ENCODE measurements at places on chromosomes 3 and 15.

GRCh38 chr3:136730595-136731273 is 21.4 kb downstream of the STAG1 start:
- DNase-seq, result no peak

DNA sequence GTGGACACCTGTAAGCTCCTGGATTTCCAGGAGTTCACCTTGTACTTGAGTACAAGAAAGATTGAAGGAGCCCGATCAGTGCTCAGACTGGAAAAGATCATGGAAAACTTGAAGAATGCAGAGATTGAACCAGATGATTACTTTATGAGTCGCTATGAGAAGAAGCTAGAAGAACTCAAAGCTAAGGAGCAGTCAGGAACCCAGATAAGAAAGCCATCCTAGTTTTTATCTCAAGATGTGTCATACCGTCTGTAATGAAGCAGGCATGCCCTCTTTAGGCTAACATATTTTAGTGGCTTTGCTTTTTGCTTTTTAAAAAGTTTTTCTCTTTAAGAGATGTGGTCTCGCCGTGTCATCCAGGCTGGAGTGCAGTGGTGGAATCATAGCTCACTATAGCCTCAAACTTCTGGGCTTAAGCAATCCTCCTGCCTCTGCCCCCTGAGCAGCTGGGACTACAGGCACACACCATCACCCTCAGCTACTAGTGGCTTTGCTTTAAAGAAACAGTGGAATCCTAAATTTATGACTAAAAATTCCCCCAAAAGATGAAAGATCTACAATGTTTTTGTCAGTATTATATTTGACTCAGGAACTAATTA is 28.1 kb downstream of the EXOG start:
- no peak for DNase-seq

DNA sequence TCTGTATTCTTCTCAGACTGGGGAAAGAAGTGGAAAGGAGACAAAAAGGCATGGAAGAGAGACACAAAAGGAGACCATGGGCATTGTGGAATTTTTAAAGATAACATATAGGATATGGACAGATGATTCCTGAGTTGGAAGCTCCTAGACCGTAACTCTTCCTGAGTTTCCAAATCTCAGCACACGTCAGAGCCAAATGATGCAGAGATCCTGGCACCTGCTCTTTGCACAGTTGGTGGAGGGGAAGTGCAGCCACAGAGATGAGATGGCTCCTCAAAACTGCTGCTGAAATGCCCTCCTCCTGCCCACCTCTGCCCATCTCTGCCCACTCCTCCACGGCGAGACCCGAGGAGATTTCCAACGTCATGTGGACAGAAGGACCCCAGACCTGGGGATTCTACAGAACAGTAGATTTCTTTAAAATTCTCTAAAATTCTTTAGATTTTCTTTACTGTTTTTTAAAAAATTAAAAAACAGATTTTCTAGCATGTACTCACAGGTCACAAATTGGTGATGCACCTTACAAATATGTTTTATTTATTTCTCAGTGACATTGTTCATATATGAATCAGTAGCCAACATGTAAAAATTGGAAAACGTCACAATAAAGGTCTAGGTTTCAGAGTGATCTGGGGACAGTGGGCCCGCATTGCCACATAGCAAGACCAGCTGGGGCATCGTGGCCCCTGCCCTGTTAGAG is 8.1 kb downstream of the CPN2 start:
- no peak for DNase-seq

- no peak for DNase-seq
Measured at GRCh38 chr15:74441248-74441941, 7.6 kb upstream of the SEMA7A start.

GRCh38 chr3:9241956-9242355 is 7.5 kb downstream of the SRGAP3 start:
- no peak for DNase-seq

DNA sequence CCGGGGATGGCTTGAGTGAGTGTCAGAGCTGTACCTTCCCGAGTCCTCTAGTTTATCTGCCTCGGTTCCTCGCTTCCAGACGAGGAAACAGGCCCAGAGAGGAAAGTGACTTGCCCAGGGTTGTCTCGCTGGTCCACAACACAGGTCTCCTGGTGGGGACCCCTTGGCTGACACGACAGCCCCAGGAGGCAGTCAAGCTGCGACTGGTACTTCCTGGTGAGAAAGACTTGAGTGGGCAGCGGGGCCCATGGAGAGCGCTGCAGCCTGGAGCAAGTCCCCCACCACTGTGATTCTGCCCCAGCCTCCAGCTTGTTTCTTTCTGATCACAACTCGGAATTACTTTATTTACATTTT is 600 bp upstream of the CHRNA5 start:
- DNase-seq, result no peak

DNA sequence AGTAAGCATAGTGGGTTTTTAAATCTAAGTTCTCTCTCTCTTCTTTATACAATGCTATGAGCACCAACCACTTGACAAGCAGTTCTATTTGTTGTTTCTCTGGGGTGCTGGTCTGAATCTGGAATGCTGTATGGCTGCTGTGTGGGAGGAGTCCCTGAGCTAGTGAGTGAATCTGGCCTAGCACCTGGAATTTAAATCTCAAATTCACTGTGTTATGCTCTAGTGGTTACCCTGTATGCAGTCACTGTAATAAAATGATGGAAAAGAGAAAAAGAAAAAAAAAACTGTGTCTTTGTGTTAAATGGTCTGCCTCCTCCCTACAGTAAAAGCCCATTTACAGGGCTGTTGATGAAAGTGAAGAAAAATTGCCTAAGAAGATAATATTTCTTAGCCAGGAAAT is 155.0 kb downstream of the ATP8B4 start:
- no peak for DNase-seq

- no peak for DNase-seq
Measured at GRCh38 chr15:42084465-42085235, 9.7 kb downstream of the PLA2G4D start.

DNA sequence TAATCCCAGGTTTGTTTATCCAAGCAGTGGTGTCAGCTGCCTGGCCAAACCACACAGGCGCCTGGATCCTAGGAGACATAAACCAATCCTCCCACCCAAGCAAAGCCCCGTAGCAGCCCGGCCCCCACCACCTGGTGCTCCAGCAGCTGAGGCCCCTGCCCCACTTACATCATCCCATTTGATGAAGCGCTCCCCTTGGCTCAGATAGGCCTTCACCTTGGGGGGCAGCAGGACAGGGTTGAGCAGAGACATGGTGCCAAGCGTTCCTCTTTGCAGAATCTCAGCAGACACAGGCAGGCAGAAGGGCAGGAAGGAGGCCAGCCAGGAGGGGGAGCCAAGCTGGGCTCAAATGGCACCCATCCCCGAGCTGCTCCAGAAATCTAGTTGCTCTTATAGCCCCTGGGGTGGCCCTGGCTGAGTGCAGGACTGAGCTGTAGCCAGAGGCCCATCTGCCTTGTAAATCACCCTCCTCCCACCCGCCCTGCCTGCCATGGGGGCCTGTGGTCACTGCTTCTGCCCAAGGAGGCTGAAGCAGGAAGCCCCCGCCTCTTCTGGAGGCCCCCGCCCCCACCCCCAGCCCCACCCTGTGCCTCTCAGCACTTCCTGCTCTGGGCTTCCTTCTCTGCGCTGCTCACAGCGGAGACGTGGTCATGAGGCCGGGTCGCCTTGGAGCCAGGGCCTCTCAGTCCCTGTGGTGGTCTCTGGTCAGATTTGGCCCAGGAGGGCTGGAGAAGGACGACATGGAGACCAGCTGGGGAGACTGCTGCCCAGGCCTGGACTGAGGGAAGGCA is at the start of gene PLCB2:
Gene PLCB2, minus strand, starts transcription at position 515 of the 791 bp plus-strand sequence. Its CDS starts 263 bp downstream, at position 252.
- DNase-seq, result no peak

- DNase-seq, result no peak
Measured at GRCh38 chr3:71395470-71395869, 188.1 kb downstream of the FOXP1 start.

GRCh38 chr15:71424765-71425164 is 309.5 kb downstream of the THSD4 start:
- no peak for DNase-seq

DNA sequence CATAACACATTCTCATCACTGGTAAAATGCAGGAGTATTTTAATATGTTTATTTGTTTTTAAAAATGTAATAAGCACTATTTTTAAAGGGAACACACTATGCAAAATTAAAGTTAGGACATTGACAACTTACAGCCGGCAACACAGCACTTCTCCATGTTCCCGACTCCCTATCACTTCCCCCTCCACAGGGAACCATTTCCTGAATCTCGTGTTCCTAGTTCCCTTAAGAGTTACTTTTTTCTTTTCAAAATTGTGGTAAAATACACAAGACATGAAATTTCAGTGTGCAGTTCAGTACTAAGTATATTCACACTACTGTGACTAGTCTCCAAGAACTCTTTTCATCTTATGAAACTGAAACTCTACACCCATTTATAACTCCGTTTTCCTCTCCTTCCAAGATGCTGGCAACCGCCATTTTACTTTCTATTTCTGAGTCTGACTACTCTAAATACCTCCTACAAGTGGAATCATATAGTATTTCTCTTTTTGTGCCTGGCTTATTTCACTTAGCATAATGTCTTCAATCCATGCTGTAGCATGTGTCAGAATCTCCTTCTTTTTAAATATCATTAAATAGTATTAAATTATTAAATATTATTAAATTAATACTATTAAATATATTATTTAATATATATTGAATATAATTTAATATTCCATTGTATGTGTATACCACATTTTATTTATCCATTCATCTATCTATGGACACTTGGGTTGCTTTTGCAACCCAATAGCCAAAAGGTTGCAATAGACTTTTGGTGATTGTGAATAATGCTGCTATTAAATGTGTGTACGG is 25.9 kb upstream of the UBE2Q2 start:
- no peak for DNase-seq

DNA sequence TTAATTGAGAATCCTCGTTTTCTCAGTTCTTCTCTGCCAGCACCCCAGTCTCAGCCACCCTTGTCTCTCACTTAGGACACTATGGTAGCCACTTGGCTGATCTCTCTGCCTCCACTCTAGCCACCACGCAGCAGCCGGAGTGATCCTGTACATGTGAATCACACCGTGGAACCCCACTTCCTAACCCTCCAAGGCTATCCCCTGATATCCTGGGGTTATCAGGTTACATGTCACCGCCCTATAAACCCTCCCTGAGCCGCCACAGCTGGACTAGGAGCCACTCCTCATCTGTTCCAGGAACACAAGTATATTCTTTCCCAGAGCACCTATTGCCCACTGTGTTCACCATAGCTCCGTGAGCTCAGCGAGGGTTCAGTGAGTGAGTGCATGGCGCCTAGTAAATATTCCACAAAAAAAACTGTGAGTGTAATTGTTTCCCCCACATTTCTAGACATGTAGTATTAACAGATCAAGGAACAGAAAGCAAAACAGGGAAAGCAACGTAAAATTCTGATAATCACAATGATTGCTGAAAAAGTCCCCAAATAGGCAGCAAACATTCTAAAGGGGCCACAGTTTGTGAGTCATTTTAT is 661 bp upstream of the PARP14 start:
- DNase-seq, result no peak

- DNase-seq, result no peak
Measured at GRCh38 chr3:37853691-37854413, 7.8 kb upstream of the CTDSPL start.

- no peak for DNase-seq
Measured at GRCh38 chr15:47813748-47814384, 96.6 kb downstream of the SEMA6D start.

DNA sequence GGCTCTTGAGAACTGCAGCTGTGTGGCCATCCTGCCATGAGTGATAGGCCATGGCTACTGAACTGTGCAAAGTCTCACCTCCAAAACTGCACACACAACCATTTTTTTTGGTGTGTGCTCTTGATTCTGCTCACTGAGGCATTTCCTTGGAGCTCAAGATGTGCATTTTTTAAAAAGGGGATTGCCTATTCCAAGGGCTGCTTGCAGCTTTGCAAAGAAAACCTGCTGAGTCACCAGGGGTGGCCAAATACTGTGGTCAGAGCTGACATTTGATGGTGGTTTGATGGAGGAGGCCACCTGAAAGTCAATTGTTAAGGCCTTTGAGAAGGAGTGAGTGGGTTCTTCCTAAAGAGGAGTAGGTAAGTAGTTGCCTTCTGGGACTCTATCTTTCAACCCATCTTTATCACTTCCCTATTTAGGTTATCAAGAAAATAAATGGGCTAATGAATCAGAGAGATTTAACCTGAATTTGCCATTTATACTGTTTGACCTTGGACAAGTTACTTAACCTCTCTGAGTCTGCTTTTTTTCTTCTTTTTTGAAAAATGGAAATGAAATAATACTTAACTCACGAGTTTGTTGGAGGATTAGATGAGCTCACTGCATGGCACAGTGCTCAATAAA is 87.9 kb downstream of the CHST2 start:
- DNase-seq, result no peak

DNA sequence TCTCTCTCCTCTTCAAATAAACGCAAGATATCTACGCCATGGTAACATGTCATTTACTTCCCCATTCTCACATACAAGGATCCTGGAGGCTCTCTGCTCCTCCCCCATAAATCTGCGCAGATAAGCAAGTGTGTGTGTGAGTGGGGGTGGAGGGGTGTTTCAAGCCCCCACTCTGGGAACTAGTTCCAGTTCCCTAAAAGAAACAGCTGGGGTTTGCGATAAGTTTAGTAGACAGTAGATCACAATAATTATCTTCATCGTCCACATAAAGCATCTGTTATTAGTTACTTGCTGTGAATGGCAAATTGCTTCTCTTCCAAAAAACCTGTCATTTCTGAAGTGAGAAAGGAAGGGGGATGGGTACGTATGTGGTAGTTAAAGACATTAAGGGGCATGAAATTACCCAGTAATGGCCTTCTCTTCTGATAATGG is 79.8 kb downstream of the RBPMS2 start:
- no peak for DNase-seq

DNA sequence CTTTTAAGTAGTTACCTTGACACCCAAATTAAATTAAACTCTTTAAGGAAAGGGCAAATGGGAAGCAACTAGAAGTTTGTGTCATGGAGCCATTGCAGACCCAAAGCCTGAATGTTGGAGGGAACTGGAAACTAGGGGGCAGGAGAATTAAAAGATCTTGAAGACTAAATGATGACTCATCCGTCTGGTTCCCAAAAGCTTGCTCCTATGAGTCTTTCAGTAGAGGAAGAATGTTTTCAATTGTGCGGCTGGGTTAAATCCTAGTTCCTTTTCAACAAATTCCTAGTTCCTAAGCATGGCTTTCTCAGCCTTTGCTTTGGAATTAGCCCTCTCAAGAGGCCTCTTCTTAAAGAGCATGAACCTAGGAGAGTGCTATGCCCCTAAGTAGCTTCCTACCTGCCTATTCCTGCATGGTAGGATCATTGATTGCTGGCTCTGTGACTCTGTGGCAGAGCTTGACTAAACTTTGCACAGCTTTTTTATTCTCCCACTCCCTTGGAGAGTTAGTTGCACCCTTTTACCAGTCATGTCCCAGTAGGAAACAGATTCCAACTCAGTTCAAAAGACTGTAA is 17.7 kb downstream of the CLEC3B start:
- DNase-seq, result no peak

- DNase-seq, result no peak
Measured at GRCh38 chr3:27074914-27075313, 294.3 kb downstream of the NEK10 start.
